ENCODE measurements at places on chromosomes 2 and 18.

DNA sequence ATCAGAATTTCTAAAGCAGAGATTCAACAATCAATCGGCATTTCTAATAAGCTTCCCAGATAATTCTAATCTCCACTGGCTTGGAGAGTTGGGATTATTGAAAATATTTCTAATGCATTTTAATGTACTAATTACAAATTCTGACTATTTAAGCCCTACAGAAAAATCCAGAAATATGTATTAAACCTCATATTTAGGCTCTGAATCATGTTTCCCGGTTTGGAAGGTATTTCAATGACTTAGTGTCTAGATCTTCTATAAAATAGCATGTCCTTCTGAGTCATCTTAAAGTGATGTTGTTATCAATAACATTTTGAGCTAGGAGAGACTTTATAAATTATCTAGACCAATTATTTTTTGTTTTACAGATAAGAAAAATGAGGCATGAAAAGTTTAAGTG, 258.8 kb upstream of the NRXN1 start:
- DNase-seq: no peak

- DNase-seq: no peak
Observed at GRCh38 chr2:62660087-62660486, 45.4 kb upstream of the EHBP1 start.

DNA sequence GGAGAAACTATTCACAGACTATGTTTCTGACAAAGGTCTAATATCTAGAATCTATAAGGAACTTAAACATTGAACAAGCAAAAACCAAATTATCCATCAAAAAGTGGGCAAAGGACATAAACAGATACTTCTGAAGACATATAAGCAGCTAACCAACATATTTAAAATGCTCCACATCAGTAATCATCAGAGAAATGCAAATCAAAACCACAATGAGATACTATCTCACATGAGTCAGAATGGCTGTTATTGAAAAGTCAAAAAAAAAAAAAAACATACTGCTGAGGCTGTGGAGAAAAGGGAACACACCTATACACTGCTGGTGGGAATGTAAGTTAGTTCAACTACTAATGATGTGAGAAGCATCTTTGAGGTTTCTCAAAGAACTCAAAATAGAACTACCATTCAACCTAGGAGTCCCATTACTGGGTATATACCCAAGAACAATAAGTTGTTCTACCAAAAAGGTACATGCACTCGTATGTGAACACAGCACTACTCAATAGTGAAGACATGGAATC, 220.4 kb upstream of the TFPI start:
- no peak for DNase-seq

DNA sequence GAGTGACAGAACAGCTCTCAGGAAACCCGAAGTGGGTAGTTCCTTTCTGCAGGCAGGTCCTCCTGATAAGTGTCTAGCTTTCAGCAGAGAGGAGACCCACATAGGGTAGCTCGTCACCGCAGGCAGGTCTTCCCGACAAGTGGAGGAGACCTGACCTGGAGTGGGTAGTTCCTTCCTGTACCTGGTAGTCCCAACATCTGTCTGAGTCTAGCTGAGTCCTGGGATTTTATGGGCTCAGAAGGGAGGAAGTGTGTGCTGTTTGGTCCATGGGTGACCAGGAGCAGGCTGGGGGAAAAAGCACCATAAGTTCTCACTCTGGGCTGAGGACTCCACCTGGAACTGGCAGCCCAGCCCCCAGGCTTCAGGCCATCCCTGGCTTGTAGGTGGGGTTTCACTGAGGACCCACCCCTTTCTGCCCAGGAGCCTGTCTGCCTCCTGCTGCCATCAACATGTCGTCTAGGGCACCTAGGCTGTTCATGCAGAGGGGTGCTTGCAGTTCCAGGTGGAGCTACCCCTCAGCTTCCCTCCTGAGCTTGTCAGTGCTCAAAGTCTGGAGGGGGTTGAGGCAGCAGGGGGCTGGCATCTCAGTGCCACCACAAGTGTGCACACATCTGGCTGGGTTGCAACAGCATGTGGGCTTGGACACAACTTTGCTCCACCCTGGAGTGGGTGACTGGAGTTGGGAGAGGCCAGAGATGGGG, 9.4 kb downstream of the DYSF start:
- no peak for DNase-seq

DNA sequence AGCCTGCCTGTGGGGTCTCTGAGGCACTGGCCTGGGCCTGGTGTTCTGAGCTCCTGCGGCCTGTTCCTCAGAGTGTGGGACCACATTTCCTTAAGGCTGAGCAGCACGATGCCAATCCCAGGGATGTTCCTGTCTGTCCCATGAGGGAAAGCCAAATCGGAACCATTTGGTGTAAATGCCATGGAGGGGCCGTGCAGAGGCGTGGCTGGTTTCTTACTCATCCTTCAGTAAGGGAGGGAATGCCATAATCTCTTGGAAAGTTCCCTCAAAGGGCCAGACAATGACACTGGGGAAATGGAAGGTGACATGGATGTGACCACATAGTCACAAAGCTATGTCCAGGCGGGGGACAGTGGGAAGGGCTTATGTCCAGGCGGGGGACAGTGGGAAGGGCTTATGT, 14.4 kb upstream of the PTMA start:
- no peak for DNase-seq

DNA sequence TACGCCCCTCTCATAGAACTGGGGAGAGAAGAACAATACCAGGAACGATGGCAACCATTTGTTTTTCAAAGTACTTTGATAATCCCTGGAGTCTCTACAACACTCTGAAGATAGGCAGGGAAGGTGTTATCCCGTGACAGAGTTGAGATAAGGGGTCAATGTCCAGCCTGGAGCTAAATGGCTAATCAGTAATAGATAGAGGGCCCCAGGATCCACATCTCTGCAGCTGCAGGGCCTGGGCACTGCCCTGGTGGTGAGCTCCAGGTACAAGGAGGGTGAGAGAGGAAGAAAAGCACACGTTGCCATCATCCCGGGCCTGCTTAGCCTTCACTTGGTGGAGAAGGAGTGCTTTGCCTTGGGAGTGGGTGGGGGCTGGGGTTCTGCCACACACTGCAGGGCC, 260.6 kb downstream of the PRKCE start:
- no peak for DNase-seq

DNA sequence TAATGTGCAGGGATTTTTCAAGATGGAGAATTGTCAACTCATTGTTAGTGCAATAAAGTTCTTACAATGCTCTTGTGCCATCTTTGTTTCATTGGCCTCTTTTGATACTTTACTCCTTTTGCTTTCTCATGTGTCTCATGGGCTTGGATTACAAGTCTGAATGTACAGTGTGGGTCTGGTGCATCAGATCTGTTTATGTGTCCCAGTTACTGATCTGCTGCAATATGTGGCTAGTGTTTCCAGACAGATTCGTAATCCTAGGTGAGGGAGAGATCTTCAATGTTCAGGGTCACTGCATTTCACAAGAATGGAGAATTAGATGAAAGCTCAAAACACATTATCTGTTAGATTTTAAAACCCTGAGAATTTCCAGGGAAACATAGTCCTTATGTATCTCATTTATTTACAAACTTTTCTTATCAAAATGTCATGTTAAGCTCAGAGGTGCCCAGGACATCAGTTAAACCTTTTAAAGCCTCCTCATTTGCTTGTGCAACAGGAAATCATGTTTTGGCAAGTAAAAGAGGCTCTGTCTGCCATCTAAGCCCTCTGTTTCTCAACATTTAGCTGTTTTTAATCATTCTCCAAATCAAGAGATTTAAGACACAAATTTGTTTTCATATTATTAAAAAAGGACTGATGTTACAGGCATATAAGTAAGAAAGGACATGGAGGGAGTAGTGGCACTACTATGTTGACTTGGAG, 108.1 kb downstream of the NUP35 start:
- DNase-seq: no peak

DNA sequence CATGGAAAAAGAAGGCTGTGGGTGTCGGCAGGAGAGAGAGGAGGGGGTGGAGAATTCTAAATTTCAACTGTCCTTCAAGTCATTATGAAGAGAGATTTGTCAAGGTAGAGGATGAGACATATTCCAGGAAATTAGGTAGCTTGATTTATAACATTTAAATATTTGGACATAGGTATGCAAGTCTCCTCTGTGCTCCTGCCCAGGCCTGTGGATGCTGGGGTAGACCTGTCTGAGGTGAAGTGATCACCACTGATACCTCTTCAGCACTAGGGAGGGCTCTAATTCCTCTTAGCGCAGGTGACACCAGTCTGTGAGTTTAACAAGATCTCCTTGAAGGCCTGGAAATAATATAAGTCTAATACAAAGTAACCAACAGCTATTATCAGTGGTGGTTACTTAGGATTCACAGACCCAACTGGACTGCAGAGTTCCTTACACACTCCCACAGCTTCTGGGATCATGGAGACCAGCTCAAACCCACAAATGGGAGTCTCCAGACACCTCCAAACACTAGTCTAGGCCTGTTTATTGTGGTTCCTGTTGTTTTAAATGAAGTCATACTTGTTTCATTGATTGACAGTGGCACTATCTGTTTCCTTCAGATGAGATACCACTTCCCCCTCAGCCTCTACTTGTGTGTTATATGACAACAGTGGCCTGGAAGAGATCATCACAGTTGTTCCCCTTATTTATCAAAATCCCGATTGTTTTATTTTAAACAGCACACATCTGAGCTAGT, 104.1 kb upstream of the ITPRID2 start:
- no peak for DNase-seq

DNA sequence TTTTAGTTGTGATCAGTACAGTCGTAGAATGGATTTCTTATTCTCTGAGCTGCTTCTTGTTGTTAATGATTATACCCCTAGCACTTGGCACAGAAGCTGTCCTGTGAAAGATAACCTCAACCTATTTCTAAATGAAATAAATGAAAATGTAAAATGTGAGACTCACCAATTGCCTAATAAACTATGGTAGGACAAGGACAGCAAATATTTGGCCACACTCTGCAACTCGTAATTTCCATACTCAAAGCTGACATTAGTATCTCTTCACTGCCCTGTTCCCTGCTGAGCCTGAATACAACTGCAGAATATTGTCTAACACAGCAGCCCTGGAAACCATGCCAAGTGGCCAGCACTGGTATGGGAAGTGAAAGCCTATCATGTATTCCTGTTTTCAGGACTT, 34.5 kb downstream of the TMEM182 start:
- DNase-seq: no peak

GRCh38 chr2:29119211-29119610, 4.0 kb downstream of the CLIP4 start:
- no peak for DNase-seq

GRCh38 chr2:1052771-1053191, 102.1 kb downstream of the SNTG2 start:
- no peak for DNase-seq

- DNase-seq: no peak
Observed at GRCh38 chr2:158716121-158716791, 78.9 kb upstream of the DAPL1 start.

GRCh38 chr2:180990337-180990736, 9.9 kb downstream of the UBE2E3 start:
- DNase-seq: no peak

DNA sequence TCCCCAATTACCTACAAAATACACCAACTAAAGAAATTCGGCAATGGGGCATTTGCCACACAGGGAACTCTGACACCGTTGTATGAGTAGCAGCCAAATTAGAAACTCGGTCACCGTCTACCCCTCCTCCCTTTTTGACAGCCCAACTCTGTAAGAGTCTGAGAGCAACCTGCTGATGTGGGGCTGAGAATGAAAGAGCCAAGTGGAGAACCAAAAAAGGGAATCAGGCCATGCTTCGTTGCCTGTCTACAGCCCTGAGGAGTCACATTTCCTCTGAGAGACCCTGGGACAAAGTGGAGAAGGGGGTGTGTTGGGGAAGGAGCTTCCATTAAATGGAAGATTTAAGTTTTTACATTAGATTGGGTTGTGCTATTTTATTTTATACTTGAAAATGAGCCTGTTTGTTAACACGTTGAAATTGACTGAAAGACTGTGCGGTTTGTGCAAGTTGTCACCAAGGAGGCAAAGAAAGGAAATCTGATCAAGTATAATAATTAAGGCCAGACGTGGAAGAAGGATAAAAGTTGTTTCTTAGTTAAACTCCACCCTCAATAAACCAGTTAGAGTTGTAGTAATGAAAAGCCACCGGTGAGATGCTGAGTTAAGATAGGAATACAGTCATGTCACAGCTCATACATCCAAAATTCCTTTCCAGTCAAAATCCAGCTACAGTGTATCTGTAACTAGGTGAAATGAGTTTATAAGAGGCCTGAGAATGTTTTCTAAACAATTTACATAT, 131.7 kb upstream of the CREB1 start:
- no peak for DNase-seq

GRCh38 chr2:88247531-88247930, 77.4 kb downstream of the THNSL2 start:
- DNase-seq: no peak

- DNase-seq: no peak
Observed at GRCh38 chr18:58755304-58756010, 84.2 kb downstream of the MALT1 start.

DNA sequence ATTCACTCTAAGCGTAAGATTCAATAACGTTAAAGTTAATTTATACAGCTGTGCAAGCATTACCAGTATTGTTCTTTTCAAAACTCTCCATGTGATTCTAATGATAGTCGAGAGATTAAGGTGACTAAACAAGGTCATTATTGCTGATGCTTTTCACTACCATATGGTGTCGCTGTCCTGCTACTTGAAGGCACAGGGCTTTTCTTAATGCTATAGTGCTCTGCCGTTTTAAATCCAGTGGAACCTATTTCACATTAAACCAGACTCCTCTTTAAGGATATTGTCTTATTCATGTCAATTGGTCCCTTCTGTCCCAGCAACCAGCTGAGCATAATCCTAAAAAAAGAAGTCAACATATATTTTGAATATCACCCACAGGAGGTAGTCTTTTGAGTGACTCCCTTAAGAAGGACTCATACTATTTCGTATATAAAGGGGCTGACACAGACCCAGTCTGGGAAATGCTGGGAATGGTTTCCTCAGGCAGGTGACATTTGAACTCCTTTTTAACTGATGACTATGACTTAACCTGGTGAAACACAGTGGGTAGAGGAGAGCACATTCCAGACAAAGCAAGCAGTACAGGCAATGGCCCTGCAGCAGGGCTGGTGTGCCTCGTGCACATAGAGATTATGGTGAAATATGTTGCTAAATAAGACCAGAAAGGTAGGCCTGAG, 53.9 kb upstream of the CYTIP start:
- DNase-seq: peak; percentile 26

- no peak for DNase-seq
Observed at GRCh38 chr2:28507796-28508764, 12.2 kb downstream of the PLB1 start.

- no peak for DNase-seq
Observed at GRCh38 chr18:2502880-2503279, 68.4 kb downstream of the METTL4 start.

Measured in globus pallidus (tissue), 1 donor.